GM19239 (cell line): ENCODE measurements at places on chromosomes 3 and 15.

DNA sequence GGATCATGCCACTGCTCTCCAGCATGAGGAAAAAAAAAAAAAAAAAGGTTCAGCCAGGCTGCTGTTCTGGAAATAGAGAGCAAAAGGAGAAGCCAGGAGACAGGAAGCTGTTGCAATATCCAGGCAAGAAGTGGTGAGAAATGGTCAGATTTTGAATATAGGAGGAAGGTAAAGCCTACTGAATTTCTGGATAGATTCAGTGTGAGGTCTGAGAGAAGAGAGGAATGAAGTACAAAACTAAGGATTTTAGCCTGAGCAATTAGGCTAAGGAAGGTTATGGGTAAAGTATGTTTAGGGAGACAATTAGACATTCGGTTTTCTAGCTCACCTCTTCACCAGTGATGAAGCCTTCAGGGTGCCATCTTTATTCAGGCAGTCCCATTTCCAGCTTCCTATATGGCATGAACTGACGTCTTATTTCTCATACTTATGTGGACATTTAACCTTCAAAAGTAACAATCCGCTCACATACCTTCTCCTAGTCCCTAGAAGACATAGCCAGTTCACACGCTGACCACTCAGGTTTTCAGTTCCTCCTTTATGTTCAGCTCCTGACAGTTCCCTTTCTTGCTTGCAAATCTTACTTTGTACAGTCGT is 57.2 kb downstream of the KIF9 start:
- DNase-seq: peak; percentile 40

GRCh38 chr15:70195587-70196305 is 98.0 kb upstream of the TLE3 start:
- DNase-seq: no peak

GRCh38 chr3:107411056-107411455 is 33.8 kb downstream of the CCDC54 start:
- DNase-seq: no peak

GRCh38 chr3:61005591-61005990 is 245.7 kb downstream of the FHIT start:
- DNase-seq: no peak

- no peak for DNase-seq
These were observed 47.6 kb downstream of the ARIH1 start for GRCh38 chr15:72521682-72522081.
